Bronchial smooth muscle cell (primary cell): ENCODE measurements at places on chromosomes 5 and 9. TPM values are rescaled to one million over a fixed set of nuclear protein-coding genes. Genes with fewer than 3 reads are reported as not detected.

CD14 gene
- total RNA-seq: 0.32 TPM in 1 of 2 replicates, not detected in the other

CDO1 gene
- 29.2 and 49.2 TPM in 2 replicates for total RNA-seq

FSTL4 gene
- 0.26 TPM in 1 of 2 replicates, not detected in the other for total RNA-seq

PCDHB3 gene
- 0.16 and 0.52 TPM in 2 replicates for total RNA-seq

GLDC gene
- 0.09 and 0.16 TPM in 2 replicates for total RNA-seq

SPATA31E1 gene
- total RNA-seq: under 0.01 TPM in 1 of 2 replicates, not detected in the other

FBXO4 gene
- 9.7 and 11.3 TPM in 2 replicates for total RNA-seq

IFNK gene
- not detected in 2 replicates for total RNA-seq
